Hematopoietic multipotent progenitor cell treated with erythropoietin and hydrocortisone succinate and interleukin-3 and kit ligand, for 8 days (in vitro differentiated cells): ENCODE measurements at places on chromosomes 12 and 14.

GRCh38 chr14:88234442-88234841 is 88.6 kb downstream of the KCNK10 start:
- no peak for DNase-seq

DNA sequence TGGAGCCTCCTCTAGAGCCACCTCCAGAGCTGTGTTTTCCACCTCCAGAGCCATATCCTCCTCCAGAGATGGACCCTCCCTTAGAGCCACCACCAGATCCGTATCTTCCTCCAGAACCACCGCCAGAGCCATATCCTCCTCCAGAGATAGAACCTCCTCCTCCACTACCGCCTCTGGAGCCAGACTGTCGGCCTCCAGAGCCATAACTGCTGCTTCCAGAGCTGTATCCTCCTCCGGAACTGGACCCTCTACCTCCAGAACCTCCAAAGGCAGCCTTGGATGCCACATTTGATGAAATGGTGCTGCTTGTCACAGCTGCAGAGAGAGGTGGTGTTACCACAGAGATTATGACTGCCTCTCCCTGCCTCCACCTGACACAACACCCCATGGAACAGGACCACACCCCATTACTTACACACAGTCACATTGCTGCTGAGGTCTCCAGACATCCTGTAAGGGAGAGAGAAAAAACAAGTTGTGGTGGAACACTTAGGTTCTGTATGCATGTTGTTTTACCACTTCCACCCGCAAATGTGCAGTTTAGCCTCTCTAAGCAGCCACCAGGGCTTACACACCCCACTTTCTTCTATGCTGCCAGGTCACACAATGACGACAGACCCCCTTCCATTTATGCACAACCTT is 6.8 kb downstream of the KRT2 start:
- peak; percentile 74 for DNase-seq

GRCh38 chr12:98909746-98910145 is 264.7 kb downstream of the APAF1 start:
- DNase-seq = no peak

DNA sequence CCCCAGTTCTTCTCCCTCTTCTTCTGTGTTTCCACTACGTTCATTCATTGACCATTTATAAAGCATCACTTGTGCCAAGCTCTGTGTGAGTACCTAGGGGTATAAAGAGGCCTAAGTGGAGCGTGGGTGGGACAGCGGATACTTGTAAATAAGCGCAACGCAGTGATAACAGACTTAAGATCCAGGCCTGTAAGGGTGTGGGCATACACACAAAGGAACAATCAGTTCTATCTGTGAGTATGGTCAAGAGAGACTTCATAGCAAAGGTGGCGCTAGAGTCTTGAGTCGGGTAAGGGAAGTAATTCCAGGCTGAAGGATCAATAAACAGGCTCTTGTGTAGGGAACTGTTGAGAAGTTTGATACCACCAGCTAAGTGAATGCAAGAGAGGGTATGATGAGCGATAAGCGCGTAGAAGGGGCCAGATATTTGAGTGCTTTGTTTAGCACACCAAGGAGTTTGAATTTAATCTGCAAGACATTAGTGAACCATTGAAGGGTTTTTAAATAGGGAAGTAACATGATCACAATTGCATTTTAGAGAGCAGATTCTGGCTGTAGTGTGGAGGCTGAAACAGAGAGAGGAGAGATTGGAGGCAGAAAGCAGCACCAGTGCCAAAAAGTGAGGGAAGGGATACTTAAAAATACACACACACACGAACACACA is 1.0 kb upstream of the GXYLT1 start:
- peak; percentile 28 for DNase-seq

- no peak for DNase-seq
Observed at GRCh38 chr14:68408680-68409079, 384.2 kb downstream of the ZFP36L1 start.

- no peak for DNase-seq
Observed at GRCh38 chr12:126905752-126906151, 1361.2 kb upstream of the TMEM132C start.

- DNase-seq = no peak
Observed at GRCh38 chr14:44135972-44136371, 371.1 kb downstream of the FSCB start.

GRCh38 chr14:20683891-20684661 is at the start of gene RNASE4:
Gene RNASE4, plus strand, starts transcription at chr14:20684560. Its CDS starts 14,812 bp downstream, at chr14:20699372.
- DNase-seq = peak; percentile 87

- no peak for DNase-seq
Observed at GRCh38 chr14:77557391-77557790, 58.8 kb upstream of the ISM2 start.

DNA sequence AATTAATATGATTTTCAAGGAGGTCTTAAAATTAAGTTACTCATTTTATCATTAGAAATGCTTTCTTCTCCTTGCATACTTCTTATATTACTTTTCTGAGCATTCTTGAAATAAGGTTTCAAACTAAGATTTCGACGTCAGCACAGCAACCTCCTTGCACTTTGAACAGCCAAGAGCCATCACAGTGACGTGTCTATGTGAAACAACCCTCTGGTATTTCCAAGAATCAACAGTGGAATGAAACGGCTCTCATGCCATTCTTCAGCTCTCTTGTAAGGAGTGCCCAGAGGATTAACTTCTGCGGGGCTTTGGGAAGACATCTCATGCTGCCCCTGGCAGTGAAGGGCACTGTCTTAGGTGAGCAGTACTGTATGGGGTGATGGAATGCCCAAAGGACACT is 109.2 kb downstream of the EFCAB11 start:
- no peak for DNase-seq

DNA sequence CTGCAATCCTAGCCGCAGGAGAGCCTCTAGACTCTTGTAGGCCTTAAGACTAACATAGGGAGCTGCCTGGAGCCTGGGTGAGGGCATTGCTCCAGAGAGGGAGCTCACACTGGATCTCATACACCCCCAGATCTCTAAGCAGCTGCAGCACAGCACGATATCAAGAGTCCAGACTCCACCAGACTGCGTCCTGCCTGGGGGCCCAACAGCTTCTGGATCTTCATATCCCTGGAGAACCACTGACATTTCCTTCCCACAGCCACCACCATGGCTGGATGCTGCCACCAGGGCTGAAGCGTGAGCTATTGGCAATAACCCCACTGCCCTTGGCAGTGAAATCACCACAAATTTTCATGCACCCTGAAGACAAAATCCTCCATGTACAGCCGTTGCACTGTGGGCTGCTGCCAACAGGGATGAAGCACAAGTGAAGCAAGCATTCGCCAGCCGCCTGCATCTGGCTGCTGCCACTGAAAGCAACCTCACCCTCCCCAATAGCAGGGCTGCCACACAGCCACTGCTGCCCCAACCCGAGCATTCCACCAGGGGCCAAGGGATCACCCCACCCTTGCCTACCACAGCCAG is 28.2 kb downstream of the CACNA2D4 start:
- DNase-seq = no peak

GRCh38 chr14:63200767-63201166 is 3.5 kb upstream of the RHOJ start:
- DNase-seq = no peak

DNA sequence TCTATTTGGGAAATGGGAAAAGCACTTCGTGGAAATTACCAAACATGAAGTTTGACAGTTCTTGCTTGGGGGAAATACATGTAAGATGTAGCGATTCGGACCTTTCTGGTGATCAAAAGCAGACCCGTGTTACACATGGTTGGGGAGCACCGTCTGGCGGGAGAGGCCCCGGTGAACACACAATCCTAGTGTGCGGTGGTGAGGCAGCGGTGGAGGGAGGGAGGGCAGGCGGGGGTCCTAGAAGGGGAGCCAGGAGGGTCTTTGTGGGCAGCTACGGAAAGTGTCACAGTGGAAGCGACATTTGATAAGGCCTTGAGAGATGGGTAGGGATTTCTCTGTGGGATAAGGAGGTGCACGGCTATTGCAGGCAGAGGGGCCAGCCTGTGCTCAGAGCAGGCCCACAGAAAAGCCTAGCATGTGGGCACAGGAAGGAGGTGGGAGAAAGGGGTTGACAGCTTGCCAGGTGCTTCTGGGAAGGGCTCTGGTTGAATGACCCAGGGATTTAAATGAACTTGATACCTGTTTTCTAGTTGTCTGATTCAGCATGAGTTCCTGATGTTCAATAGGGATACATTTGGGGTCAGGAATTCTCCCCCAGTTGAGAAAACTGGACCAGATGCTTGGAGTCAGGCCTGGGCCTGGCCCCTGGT is 7.2 kb downstream of the MVK start:
- no peak for DNase-seq

DNA sequence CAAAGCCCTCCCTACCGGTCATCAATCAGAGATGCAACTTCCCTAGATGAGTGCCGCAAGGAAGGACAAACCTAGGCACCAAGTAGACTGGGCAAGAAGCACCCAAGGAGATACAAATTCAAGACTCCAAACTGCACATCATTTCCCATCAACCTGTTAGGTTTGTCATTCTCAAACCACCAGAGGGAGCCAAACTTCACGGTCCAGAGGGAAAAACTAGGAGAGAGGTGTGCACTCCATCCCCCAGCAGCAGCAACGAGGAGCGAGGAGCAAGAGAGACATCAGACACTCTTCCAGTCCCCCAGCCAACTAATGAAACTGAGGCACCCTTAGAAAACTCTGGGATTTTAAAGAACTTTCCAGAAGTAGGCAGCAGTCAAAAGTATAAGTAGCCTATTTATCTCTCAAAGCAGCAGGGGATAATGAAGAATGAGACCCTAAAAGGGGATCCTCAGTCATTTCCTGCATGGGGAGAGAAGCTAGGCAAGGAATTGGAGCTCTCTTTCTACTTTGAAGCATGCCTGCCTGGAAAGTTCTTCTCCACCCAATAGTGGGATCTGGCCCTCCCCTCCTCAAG is 37.0 kb upstream of the NT5DC3 start:
- peak; percentile 76 for DNase-seq

DNA sequence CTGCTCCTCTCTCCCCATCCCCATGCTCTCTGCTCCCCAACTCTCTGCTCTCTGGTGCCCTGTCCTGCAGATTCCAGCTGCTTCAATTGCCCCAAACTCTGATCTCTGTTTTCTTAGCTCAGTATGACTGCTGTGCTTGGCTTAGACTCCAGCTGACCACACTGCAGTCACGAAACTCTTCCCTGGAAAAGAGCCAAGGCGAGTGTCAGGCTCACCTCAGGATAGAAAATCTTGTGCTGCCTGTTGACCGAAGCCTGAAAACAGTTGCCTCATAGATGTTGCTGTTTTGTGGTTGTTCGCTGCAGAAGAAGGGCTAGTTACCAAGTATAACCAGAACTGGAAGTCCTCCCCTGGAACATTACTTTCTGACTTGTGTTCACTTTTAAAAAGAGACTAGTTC is 6.7 kb upstream of the STON2 start:
- peak; percentile 32 for DNase-seq

GRCh38 chr12:52013626-52014310 is 7.0 kb downstream of the TAMALIN start:
- DNase-seq = no peak

- no peak for DNase-seq
Observed at GRCh38 chr12:132437943-132438700, 51.8 kb upstream of the FBRSL1 start.

- no peak for DNase-seq
Observed at GRCh38 chr14:95652690-95653089, 33.5 kb upstream of the TCL1B start.

DNA sequence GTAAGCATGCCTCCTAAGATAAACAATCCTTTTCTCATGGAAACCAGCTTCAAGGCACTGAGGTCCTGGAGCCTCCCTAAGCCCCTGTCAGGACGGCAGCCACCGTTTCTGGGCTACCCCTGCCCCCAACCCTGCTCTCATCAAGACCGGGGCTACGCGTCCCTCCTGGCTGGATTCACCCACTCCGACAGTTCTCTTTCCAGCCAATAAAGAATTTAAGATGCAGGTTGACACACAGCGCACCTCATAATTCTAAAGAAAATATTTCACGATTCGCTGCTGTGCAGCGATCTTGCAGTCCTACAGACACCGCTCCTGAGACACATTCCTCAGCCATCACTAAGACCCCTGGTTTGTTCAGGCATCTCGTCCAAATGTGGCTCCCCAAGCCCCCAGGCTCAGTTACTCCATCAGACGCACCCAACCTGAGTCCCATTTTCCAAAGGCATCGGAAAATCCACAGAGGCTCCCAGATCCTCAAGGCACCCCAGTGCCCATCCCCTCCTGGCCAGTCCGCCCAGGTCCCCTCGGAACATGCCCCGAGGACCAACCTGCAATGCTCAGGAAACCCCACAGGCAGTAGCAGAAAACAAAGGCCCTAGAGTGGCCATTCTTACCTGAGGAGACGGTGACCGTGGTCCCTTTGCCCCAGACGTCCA is 336.3 kb downstream of the TMEM121 start:
- no peak for DNase-seq

- no peak for DNase-seq
Observed at GRCh38 chr14:23580948-23581281, 2.3 kb upstream of the JPH4 start.

GRCh38 chr14:55349565-55349964 is 62.1 kb downstream of the ATG14 start:
- no peak for DNase-seq

GRCh38 chr14:36467332-36467731 is 52.7 kb downstream of the NKX2-1 start:
- DNase-seq = no peak

GRCh38 chr12:16920451-16920850 is 314.5 kb upstream of the LMO3 start:
- DNase-seq = no peak

DNA sequence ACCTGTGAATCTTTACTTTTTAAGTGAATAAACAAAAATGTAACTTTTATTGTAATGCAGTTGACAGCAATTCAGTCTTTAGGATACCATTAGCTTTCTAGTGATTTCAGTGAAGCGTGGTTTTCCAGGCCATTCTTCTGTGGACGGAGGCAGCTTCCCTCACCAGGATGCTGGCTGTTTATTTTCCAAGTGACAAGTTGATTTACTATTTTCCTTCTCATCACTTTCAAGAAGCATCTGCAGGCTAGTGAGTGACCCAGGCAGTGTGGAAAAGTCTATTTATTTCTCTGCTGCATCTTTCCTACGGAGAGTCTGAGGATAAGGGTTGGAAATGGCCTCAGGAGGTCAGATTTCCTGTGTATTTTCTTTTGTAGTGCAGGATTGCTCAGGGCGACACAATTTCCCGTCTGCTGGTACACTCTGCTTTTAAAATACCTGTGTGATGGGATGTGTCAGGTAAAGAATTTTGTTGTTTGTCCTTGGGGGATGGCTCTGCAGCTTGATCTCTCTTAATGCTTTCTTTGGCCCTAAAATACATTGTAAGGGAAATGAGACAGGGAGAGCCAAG is 467.8 kb downstream of the NRXN3 start:
- no peak for DNase-seq

DNA sequence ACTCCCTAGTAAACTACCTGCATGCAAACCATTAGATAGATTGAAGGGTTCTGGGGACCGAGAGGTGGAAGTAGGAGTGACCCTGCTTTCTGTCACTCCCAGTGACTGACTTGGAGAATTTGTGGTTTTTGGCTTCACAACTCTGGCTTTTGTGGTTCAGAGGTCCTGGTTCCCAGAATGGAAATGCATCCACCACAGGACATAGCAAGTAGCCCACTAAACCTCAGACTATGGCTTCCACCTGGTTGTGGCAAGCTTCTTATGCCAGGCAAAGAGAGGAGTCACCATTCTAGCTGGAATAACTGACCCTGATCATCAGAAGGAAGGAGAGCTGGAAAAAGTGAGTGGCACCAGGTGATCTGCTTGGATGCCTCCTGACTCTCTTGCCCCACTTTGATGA is 162.4 kb upstream of the TMEM260 start:
- DNase-seq = no peak

GRCh38 chr12:10153271-10154144 is 18.4 kb downstream of the OLR1 start:
- peak; percentile 61 for DNase-seq

GRCh38 chr14:105830171-105830570 is 303.8 kb downstream of the TMEM121 start:
- peak; percentile 10 for DNase-seq
